ENCODE measurements at places on chromosomes 6 and 20. TPM values are rescaled to one million over a fixed set of nuclear protein-coding genes. Genes with fewer than 3 reads are reported as not detected.
A peak's percentile ranks its signal among the peaks of the same experiment; 100 is the strongest.

The IPCEF1 gene
- 0.44 TPM for total RNA-seq

The SAPCD1 gene
- total RNA-seq = 5.9 TPM

The RRBP1 gene
- total RNA-seq = 157 TPM

The HLA-DRB1 gene
- total RNA-seq = 6.7 TPM

The GGT7 gene
- 24.1 TPM for total RNA-seq

- no peak for DNase-seq
Measured at GRCh38 chr20:36210436-36211021, 25.7 kb upstream of the AAR2 start.

DNA sequence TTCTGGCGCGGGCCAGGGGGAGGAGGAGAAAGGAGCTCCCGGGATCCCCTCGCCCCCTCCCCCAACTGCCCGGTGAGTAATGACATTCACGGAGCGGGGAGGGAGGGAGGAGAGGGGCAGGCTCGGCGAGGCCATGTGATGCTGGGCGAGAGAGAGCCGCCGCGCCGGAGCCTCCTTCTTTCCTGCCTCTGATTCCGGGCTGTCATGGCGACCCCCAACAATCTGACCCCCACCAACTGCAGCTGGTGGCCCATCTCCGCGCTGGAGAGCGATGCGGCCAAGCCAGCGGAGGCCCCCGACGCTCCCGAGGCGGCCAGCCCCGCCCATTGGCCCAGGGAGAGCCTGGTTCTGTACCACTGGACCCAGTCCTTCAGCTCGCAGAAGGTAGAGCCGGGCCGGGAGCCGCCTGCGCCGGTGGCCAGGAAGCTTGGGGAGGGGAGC is at the start of gene GDAP1L1:
GDAP1L1 (plus strand) TSS at position 178 of the 441 bp plus-strand sequence; CDS start at position 205, 27 bp downstream.
- peak; percentile 80 for DNase-seq

GRCh38 chr6:6515691-6516607 is 72.6 kb upstream of the LY86 start:
- no peak for DNase-seq

DNA sequence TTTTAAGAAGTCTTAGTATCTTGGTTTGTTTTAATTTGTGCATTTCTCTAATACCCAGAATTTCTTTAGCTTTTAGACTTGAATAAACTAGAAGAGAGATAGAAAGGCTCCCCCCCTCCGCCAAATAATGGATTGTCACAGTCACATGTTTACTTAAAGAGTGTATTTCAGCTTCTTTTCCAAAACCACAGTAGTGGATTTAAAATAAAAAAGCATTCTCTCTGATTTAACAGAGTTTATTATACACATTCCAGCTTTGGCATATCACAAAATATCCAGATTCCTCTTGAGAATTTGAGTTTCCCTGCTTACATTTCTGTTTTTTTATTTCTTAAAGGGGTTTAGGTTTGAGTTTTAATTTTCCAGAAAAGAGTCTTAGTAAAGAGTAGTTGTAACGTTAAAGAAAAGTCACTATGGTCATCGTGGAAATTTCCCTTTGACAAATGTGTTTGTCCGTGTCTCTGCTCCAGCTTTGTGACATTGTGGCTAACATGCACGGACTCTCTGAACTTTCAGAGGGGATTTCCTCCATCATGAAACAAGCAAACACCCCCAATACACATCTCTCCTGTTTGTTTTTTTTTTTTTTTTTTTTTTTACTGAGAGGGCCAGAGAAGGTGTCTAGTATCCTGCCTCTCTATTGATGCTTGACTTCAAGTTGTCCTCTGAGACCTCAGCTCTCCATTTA is 113.5 kb upstream of the SUPT3H start:
- DNase-seq = no peak

- no peak for DNase-seq
Measured at GRCh38 chr6:156877126-156877863, 100.1 kb downstream of the ARID1B start.

- no peak for DNase-seq
Measured at GRCh38 chr6:6331393-6331792, 10.9 kb upstream of the F13A1 start.

DNA sequence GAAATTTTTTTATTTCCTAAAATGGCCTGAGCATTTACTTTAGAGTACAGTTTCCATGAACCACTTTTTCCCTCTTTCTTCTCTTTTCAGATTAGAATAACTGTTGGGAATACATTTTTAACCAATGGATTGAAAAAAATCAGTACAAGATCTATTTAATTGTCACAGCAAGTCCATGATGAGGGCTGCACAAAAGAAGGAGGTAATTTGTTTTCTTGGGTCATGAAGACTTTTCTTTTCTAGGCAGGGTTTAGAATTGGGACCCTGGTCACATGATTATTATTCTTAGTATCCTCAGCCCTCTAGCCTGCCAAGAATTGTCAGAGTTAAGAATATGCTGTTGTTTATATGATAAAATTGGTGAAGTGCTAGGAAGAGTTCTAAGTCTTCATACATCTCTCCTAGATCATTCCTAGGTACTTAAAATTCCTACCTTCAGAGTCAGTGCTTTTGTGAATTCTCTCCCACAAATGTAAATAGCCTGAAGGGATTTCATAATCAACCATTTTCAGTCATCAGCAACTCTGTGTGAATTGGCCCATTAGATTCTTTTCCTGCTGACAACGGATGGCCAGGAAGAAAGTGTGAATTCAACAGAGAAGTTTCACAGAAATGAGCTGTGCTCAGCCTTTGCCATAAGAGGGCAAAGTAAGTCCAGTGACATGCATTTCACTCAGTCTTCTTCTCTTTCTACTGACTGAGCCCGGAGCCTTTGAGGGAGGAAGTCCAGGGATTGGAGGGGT is 32.4 kb upstream of the TPBG start:
- DNase-seq = no peak

DNA sequence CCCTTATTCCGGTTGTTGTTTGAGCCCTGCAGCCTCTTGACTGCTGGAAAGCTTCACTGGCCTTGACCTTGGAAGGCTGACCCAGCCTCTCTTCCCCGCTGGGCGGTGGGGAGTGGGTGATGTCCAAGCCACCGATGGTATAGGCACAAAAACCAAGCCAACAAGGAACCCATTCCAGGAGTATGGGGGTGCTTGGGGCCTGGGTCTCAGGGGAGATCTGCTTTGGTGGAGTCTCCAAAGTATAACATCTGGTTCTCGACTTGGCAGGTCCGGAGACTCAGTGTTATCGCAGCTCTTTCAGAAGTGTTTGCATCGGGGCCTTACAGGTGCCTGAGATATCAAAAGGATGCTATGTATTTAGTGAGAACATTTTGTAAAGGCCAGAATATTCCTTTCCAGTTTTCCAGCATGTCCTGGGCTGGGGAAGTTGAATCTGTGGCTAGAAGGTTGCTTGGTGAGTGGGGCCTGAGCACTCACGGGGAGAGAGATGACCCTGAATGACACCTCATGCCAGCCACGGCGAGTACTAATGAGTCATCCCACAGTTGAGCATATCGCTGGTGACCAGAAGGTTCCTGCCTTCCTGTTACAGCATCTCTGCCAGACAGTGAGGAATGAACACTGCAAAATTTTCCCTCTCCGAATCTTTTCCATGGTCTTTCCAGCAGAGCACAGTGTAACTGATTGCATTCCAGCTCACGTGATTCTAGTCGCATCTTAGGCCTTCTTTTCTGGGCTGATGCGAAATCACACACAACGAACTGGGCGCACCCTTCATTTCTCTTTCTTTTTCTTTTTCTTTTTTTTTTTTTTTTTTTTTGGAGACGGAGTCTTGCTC is 133.9 kb downstream of the ZDHHC14 start:
- DNase-seq = no peak

DNA sequence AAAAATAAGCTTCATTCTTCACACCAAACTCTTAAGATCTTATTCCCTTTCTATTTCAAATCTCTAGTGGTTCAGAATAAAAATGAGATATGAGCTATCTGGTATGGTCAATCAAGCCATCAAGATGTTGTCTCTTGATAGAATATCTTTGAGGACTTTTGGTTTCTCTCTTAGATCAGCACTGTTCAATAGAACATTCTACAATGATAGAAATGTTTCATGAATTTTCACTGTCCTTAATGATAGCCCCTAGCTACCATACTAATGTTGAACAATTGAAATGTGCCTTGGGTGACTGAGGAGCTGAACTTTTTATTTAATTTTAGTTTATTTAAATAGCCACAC is 24.1 kb upstream of the HINT3 start:
- DNase-seq = no peak

DNA sequence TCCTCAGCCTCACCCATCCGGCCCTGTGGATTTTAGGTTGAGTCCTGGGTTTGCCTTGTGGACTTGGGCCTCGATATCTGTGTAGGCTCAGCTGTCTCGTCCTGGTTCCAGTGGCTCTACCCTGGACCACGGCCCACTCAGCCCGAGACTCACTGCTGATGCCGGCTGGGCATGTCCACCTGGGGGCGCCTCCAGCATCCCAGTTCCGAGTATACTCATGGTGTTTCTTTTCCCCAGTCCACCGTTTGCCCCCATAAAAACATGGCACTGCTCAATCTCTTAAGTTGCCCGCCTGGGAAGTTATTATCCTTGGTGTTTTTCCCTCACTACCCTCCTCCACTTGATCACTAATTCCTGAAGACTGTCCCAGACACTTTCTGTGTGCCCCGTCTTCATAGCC is 99.1 kb downstream of the ARID1B start:
- DNase-seq = no peak

DNA sequence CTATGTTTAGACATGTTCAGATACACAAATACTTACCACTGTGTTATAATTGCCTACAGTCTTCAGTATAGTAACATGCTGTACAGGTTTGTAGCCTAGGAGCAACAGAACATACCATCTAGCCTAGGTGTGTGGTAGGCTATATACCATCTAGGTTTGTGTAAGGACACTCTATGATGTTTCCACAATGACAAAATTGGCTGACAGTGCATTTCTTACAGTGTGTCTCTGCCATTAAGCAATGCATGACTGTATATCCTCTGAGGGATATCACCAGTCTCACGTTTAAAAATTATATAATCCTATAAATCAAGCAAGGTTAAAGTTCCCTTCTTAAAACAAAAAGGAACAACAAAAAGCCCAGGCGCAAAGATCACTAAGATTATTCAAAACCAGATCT is 352.2 kb downstream of the BTBD9 start:
- no peak for DNase-seq

DNA sequence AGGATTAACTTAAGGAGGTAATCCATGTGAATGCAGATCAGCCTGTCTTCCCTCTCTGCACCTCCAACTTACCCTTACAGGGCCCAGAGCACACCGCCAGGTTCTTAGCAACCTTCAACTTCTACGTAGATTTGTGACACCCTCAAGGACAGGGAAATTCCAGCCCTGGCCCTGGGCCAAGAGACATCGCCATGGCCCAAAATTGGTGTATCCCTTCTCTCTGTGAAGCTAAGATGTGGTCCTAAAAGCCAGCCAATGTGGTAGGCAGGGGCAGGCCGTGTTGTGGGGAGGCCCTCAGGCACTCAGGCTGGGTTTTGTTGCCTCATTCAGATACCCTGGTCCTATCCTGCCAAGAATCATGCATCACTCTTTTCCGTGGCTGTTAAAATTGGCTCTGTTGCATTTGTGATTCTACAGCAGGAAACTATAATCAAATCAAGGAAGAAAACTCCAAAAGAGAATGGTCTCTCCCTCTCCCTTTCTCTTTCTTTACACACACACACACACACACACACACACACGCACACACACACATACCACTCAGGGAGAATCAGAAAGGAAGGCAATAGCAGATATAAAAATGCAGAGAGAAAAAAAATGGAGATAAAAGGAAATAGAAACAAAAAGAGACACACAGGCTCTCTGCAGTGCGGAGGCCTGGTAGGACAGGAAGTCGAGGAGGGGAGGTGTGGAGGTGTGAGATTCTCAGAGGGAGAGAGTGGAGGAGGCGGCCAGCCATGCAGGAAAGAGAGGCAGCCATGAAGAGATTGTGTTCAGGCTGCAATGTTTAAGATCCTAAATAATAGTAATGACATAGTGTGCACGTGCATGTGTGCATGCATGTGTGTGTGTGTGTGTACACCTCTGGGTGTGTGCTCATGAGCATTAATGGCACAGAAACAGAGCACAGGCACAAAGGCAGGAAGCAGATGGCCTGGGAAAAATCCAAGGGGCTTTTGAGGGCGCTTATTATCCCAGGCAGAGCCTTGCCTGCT is 201.8 kb upstream of the LRFN2 start:
- DNase-seq = no peak

- no peak for DNase-seq
Measured at GRCh38 chr6:73858376-73858775, 162.4 kb downstream of the CD109 start.

DNA sequence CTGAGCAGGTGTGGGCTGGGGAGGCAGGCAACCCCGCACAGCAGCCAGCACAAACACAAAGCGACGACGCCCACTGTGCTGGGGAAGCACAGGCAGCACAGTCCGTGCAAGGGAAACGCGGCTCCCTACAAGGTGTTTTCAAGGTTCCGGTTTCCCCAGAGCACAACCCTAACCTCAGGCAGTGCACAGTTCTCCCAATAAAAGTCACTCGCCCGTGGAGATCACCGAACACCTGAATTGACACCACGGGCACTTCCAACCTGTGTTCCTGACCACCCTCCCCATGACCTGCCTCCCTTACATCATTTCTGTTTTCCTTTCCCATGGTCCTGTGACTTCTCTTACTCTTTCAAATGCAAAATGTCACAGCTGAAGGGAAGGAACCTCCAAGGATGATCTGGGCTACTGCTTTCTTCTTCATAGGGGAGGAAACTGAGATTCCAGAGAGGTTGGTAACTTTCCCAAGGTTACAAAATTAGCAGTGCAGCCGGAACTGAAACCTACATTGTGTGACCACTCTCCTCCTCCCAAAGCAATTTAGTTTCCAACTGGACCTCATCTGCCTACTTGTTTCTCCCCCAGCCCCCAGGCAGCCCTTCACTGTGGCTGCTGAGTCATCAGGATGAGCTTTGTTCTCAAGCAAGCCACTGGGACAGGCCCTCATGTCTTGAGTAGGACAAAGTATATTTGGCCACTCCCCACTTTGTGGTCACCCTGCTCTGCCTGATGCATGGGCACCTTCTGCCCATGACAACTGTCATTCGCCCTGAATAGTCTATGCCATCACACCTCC is 125.3 kb downstream of the ATXN1 start:
- no peak for DNase-seq

- no peak for DNase-seq
Measured at GRCh38 chr6:2931055-2931454, 27.9 kb upstream of the SERPINB9 start.

- no peak for DNase-seq
Measured at GRCh38 chr6:11762794-11763459, 15.7 kb downstream of the ADTRP start.

DNA sequence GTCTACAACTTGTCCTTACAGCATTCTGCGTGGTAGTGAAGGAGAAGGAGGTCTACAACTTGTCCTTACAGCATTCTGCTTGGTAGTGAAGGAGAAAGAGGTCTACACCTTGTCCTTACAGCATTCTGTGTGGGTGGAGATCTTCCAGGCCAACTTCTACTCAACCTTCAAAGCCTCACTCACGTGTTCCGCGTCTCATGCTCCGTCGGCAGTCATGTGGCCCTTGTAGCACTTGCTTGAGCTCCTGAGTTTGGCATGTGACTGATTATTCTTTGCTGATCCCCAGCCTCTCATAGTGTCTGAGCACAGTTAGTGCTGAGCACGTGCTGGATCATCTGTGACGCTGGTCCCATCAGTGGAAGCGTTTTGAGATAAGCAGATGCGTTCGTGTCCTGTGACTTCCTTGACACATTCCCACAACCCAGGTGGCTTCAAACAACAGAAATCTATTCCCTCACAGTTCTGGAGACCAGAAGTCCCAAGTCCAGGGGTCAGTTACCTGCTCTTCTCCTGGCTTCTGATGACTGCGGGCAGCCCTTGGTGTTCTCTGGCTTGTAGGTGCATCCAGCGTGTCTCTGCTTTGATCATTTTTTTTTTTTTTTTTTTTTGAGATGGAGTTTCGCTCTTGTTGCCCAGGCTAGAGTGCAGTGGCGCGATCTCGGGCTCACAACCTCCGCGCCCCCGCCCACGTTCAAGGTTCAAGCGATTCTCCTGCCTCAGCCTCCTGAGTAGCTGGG is 2.6 kb downstream of the SS18L1 start:
- no peak for DNase-seq

- no peak for DNase-seq
Measured at GRCh38 chr6:26657256-26657655, 2.3 kb downstream of the ZNF322 start.
